Neural progenitor cell (in vitro differentiated cells): ENCODE measurements at places on chromosomes 4 and X.

DNA sequence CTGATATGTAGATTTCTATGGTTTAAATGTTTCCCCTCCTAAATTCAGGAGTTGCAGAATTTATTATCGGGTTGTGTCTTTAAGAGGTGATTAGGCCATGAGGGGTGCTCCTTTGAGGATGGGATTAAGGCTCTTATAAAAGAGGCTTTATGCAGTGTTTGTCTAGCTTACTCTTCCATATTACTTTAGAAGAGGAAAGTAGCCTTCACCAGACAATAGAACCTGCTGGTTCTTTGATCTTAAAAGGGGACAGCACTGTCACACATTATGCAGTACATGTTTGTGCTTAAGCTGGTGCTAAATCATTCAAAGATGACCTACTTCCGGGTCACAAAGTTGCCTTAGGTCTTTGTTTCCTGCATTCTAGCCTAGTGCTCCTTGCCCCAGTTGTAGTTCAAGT, 81.0 kb downstream of the CPXCR1 start:
- peak; percentile 51 for DNase-seq

- DNase-seq, result peak; percentile 71
Measured at GRCh38 chr4:73964862-73965611, 16.8 kb downstream of the PF4 start.

GRCh38 chr4:122764071-122764820, 31.7 kb downstream of the BBS12 start:
- DNase-seq, result no peak

DNA sequence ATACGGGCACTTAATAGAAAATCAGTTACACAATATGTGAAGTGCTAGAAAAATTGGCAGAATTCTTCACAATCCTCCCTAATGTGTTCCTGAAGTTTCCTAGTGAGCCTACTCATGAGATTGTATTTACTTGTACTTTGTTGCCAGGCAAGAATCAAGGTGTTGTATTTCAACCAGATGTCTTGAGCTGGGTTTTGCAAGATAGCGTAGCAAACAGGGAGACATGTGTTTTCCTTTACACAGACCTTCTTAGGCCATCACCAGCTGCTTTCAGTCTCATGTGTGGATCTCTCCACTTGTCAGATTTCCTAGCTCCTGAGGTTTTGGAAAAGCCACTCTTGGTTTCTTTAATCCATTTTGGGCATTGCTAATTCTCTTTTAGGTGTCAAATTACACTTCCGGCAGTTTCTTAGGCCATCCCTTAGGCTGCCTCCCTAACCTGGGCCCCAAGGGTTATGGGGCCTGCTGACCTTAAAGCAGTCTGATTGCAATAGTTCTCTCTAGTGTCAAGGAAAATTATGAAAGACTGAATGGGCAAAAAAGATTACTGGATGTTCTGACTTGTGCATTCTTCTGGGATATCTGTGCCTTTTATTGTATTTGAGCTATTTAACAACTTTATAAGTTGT, 12.2 kb upstream of the EDA start:
- DNase-seq, result peak; percentile 51

GRCh38 chrX:2715066-2715600, 24.0 kb downstream of the CD99 start:
- DNase-seq, result no peak

- peak; percentile 38 for DNase-seq
Measured at GRCh38 chr4:110518889-110519490, 43.0 kb downstream of the ENPEP start.

- no peak for DNase-seq
Measured at GRCh38 chr4:76622126-76622525, 187.1 kb downstream of the SHROOM3 start.

DNA sequence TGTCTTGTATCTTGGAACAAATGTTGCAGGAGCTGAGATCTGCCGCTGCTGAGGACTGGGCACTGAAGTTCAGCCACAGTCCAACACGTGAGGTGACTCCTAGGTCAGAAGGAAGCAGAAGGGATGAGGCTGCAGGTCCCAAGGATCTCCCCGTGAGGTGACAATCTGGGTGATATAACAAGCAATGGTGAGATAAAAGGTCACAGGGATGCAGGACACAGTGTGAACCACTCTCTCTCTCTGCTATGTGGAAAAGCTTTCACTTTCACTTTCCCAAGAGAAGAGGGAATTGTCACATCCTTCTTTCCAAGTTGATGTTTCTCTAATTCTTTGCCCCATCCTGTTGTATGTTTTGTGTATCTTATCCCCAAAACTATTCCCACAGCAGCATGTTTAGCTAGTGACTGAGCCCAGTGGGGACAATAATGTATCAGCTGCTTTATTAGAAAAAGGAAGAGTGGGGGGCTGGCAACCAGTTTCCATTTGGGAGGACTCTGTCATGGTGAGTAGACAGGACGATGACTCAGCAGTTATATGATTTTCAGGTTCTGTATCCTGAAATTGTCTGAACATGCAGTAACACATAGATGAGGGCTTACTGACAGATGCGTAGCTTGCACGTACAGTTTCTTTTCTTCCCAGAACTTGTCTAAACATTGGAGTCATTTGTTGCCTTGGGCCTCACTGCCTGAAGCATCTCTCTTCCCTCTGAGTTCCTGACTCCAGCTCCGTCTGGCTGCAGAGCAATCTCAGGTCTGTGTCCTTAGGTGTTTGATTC, 1415.8 kb upstream of the TENM3 start:
- no peak for DNase-seq

GRCh38 chr4:2177443-2178093, 64.4 kb downstream of the HAUS3 start:
- DNase-seq, result peak; percentile 13

DNA sequence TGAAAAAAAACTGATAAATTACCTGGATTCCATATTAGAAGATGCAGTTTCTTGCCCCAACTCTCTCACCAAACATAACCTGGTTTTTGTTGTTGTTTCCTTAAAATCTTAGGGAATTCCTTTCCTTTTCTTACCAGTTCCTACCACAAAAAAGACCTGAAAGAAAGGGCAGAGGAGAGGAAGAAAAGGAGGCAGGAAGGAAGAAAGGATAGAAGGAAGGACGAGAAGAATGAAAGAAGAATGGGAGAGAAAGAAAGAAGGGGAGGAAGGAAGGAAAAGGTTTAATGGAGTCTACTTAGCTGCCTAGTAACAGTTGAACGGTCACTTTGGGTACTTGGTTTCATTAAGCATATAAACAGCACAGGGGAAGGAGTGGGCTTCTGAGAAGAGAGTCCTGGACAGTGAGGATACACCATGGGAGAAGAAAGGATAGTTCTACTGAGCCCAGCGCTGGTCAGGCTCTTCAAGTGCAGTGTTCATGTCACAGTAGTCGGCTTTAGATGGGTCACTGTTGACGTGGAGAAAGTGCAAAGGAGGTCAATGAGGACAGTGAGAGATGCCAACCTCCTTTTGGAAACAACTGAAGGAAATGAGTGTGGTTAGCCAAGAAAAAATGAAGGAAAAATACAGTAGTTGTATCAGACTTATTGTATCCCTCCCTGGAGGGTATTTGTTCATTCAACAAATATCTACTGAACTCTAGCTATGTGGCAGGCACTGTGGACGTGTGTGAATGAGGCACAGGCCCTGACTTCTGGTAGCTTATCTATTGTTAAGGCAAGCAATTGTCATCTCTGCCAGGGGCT, 1.1 kb upstream of the CHIC2 start:
- DNase-seq, result no peak

DNA sequence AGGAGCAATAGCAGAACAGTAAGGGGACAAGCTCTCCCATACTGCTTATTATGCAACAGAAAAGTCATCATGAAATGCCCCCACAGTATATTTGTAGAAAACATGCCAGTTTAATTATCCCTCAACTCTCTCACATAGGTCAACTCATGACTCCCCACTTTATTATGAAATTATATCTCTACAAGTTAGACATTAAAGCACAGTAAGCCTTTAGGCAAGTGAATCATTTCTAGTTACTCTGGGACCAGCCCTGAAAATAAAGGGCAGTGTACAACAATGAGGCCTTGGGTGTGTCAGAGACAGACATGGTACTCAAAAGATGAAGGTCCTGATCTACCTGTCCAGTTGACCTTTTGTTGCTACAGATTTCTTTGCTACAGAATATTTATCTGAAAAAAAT, 191.9 kb downstream of the FBXW7 start:
- no peak for DNase-seq

DNA sequence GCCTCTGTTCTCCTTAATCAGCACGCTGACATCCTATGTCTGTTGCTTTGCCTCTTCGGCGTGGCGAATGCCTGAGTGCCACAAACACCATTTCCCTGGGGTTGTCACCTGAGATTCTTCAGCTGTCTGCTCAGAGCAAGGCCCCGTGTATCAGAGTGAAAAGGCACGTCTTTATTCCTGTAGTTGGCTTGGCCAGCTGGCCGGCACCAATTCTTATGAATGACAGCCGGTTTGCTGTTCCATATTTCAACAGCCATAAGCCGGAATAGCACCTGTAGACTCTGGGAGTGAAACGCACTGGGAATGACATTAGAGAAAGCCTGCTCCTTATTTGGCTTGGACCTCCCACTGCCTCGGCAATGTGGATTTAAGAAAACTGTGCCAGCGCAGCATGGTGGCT, 89.3 kb downstream of the MGST2 start:
- DNase-seq, result no peak

- DNase-seq, result no peak
Measured at GRCh38 chr4:73741031-73741749, 821 bp downstream of the CXCL8 start.

DNA sequence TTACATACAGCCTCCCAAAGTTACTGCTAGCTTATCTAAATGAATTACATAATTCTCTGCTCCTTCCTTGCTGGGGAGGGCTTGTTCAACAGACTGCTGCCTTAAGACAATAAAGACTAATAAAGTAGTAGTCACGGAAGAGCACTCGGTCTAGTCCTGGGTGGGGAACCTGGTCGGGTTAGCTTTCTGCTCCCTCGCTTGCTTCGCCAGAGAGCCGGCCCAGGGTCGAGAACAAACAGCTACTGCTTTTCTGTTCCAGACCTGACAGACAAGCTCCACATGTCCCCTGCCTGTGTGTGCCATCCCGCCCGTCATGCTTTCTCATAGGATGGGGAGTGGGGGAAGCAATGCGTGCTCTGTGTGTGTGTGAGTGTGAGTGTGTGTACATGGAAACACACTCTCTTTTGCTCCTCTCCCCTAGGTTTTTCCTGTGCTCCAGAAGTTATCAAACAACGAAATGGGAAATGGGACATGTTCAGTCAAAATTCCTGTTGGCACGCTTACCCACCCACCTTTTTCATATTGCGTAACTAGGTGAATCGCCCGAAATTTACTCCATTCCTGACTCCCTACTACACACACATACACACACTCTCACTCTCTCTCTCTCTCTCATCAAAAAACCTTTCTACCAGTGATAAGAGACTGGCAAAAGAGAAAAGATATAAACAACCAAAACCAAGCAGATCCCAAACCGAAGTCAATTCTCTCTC, 1.3 kb downstream of the NPY1R start:
- DNase-seq, result no peak

GRCh38 chrX:17559728-17560379, 177.4 kb upstream of the SCML1 start:
- peak; percentile 26 for DNase-seq

DNA sequence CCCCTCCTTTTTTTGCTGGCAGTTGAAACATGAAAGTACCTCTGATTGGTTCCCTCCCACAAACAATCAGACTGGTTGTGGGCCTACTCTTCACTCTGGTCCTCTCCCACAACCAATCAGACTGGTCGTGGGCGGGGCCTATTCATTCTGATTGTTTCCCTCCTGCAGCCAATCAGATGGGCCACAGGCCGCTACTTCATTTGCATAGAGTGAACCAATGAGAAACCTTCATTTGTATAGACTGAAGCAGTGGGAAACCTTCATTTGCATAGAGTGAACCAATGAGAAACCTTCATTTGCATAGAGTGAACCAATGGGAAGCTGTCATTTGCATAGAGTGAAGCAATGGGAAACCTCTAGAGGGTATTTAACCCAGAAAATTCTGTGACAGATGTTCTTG, 55.2 kb downstream of the TRMT44 start:
- no peak for DNase-seq

DNA sequence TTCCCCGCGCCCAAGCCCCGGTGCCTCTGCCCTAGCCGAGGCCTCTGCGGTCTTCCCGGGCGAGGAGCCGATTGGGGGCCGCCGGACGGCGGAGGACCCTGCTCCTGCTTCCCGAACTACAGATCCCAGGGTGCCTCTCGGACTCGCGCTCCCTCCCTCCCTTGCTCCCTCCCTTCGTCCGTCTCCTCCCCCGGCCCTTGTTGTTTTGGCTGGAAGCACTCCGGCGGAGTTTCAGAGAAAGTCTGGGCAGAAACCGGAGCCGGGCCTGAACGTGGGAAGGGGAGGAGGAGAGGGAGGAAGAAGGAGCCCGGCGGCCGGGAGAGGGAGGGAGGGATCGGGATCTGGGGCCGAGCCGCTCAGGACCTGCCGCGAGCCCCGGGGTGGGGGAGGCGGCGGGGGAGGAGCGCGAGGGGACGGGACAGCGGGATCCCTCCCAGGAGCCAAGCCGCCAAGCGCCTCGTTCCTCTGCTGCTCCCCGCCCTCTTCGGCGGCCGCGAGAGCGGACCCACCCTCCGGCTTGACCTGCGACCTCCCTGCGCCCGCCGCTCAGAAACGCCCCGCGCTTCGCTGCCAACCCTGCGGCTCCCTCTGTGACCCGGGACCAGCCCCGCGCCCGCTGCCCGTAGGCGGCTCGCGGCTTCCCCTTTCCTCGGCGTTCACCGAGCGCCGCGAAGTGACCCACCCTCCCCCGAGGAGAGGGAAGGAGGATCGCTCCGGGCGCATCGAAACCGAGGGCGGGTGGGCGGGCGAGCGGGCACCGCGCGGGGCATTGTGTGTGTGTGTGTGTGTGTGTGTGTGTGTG, 496 bp upstream of the GAB1 start:
- peak; percentile 95 for DNase-seq

DNA sequence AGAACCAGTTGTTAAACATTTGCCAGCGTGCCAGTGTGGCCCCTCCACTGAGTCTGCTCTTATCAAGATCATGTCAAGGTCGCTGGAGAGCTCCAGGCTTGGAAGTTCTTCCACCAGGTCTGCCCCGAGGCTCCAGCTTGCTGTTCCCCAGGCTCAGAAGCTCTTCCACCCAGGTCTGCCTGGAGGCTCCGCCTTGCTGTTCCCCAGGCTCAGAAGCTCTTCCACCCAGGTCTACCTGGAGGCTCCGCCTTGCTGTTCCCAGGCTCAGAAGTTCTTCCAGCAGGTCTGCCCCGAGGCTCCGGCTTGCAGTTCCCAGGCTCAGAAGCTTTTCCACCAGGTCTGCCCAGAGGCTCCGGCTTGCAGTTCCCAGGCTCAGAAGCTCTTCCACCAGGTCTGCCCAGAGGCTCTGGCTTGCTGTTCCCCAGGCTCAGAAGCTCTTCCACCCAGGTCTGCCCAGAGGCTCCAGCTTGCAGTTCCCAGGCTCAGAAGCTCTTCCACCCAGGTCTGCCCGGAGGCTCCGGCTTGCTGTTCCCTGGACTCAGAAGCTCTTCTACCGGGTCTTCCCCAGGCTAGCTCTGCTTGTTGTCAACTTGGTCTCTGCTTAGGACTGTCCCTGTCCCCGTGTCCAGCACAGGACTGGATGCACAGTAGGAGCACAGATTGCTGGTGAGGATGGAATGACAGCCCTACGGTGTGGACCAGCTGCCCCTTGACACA, 54.4 kb downstream of the HMX1 start:
- DNase-seq, result no peak

GRCh38 chr4:111718763-111719559, 426.3 kb upstream of the FAM241A start:
- peak; percentile 26 for DNase-seq

GRCh38 chrX:96776966-96777365, 92.3 kb downstream of the DIAPH2 start:
- no peak for DNase-seq
